Suppressor macrophage treated with lipopolysaccharide for 4 hours (primary cell): ENCODE measurements at places on chromosomes 13 and 19.

DNA sequence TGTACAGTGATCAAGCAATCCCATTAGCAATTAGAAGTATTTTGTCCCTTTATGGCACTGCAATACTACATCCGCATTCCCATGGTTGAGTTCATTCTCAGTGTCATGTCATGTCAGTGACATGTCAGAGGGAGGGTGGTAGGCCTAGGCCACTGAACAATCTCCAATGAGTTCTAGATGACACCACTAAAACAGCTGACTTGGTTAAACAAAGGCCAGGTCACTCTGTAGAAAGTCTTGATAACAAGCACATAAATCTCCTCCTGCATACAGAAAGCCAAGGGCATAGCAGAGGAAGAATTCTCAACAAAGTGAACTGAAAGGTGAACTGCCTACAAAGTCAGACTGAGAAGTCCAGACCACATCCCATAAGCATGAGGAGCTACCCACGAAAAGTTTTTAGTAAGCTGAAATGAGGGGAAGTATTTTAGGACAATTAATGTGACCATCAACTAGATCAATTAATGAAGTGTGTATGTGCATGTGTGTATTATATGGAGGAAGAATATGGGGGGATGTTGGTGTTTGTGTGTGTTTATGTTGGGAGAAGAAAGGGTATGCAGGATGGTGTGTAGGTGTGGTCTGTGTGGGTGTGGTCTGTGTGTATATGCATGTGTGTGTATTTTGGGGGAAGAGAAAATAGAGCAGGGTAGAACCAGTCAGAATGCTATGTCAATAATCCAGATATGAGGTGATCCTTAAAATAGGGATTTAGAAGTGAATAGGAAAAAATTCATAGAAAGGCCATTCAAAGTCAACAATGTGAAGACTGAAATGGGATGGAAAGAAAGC is 67.7 kb downstream of the TBC1D4 start:
- DNase-seq, result no peak

DNA sequence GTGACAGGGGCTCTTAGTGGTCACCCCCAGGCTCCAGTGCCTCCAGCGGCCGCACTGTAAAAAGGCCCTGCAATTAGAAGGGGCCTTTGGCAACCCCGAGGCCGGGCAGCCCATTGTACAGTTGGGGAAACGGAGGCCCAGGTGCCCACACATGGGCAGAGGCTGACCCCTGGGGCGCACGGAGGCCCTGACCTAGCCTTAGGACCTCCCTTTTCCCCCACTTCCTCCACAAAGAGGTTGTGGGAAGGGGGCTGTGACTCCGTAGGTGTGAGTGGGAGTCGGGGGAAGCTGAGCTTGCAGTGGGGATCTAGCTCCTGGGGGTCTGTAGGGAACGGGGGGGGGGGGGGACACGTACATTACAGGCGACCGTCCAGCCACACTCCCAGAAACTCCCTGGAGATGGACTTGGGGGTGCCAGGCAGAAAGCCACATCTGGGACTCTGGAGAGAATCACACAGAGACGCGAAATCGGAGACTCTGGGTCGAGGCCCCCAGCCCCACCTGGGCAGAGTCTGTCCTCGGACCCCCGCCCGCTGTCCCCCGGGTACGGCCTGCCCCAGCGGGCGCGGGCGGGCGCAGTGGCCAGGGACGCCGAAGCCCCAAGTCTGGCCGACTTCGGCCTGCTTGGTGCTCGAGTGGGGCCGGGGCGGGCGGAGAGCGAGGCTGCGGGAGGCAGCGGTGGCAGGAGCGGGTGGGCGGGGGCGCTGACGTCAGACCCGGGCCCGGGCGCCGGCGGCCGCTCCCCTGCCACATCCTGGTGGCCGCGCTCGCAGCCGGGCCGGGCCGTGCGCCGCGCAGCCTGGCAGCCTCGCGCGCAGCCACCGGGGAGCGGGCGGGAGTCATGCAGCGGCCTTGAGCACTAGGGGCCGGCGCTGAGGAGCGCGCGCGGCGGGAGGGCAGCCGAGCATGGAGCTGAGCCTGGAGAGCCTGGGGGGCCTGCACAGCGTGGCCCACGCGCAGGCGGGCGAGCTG is at the start of gene ONECUT3:
Gene ONECUT3 (plus strand): TSS at position 750 of the 972 bp plus-strand sequence. CDS start 157 bp downstream, at position 907.
- DNase-seq, result no peak

- DNase-seq, result no peak
These were observed 820.6 kb upstream of the PCDH9 start for GRCh38 chr13:68050761-68051160.

- DNase-seq, result peak; percentile 42
These were observed 16.2 kb downstream of the UNC13A start for GRCh38 chr19:17671906-17672305.

- DNase-seq, result peak; percentile 72
These were observed 4.0 kb upstream of the HOOK2 start for GRCh38 chr19:12779162-12779993.

DNA sequence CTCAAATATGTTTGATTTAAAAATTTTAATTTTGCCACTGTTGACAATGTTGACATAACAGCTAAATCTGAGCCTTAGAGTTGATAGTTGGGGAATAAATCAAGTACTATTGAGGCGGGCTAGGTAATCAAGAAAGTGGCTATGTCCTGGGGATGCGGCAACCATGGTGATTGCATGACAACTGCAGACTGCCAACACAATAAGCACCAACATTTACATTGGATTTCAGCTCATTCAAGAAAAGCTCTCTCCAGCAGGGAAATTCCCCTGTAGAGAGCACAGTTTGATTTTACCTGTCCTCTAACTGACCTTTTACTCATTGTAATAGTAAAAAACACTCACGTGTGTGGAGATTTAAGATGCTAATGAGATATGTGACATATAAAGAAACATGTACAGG is 63.1 kb downstream of the ZNF100 start:
- DNase-seq, result no peak

DNA sequence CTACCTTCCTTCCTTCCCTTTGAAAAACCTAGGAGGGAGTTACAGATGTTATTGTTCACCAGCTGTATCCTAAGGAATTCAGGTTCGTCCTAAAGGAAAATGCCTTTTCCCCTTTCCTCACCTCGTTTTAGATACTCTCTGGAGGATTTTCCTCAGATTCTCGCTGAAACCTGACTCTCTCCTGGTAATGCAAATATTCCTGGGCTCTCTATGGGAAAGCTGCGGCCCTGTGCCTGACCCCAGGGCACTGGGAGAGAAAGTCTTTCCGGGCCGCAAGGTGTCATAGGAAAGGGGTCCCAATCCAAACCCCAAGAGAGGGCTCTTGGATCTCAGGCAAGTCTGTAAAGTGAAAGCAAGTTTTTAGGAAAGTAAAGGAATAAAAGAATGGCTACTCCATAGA is 13.1 kb upstream of the OR1M1 start:
- no peak for DNase-seq

DNA sequence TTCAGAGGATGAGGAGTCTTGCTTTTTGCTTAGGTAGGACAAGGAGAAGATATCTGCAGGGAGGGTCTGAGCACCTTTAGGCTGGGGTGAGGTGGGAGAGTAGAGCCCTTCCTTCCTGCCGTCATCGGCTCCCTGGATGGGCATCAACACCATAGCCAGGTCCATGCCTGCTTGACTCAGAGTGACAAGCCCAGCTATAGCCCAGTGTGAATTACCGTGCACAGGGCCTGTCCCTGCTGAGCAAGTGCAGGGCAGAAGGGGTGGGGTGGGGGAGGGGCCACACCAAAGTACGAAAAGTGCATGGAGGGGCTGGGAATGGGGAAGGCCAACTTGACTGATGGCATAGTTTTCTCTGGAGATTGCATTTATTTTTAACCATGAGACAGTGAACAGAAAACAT is 30.3 kb upstream of the RNF113B start:
- DNase-seq, result no peak

DNA sequence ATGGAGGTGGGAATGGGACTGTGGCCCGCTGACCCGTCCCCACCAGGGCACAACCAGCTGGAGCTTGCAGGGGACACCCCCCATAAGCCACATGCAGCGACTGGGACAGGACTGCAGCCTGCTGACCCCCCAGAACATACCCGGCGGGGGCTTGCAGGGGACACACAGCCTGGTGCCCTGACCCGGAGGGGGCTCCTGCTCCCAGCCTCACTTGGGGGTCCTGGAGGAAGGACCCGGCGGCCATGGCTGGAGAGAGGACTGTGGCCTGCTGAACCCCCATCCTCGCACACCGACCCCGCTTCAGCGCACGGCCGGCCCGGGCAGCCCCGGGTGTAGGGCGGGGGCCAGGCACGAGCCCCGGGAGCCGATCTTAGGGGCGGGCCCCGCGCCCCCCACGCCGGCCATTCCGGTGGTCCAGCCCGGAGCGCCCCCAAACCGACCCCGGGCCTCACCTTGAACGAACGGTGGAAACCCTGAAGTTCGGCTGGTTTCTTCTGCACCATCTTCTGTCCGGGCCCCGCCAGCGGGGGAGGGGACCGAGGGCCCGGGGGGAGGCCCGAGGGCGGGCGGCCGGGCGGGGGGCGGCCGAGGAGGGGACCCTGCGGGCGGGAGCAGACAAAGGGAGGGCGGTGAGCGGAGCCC is 574 bp downstream of the MKNK2 start:
- no peak for DNase-seq

GRCh38 chr13:79909644-79910043 is 428.7 kb downstream of the NDFIP2 start:
- no peak for DNase-seq

- DNase-seq, result no peak
These were observed 93.2 kb upstream of the SOX1 start for GRCh38 chr13:111973605-111974340.

DNA sequence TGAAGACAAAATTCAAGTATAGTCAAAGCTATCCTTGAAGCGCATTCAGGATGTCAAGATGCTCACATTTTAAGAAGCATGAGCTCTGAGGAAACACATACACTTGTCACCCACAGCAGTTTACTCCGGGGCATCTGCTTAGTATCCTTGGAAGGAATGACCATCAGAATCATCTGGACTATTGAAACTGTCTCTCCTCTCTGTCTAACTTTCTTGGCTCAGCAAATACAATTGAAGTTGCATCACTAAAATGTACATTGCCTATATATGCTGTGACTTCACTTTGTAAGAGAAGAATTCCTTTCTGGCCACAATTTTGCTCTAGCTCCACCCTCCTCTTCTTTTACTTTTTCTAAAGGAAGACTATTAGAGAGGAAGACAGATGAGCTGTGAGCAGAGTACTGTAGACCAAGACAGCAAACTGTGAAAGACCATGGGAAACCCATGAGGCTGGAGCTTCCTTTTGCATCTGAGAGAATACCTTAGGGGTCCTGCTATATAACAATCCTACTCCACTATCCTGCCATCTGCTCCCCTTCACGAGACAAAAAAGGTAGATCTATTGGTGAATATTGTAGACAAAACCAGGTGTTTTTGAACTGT is 906.3 kb downstream of the PCDH9 start:
- DNase-seq, result no peak

DNA sequence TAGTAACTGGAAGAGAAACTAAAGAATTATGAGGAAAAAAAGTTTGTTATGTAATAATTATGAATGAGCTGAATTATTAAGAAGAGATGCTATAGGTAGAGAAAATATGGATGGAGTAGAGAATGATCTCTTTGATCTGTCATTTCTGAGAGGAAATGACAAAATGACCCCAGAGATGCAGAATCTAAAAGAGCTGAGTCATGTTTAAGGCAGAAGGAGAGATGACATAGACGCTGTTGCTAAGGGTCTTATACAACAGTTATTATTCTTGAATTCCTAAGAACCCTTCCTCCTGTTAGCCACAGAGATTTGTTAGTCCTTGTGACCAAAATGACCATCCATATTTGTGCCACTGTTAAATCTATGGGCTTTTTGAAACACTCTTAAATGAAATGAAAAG is 58.3 kb upstream of the FREM2 start:
- no peak for DNase-seq

DNA sequence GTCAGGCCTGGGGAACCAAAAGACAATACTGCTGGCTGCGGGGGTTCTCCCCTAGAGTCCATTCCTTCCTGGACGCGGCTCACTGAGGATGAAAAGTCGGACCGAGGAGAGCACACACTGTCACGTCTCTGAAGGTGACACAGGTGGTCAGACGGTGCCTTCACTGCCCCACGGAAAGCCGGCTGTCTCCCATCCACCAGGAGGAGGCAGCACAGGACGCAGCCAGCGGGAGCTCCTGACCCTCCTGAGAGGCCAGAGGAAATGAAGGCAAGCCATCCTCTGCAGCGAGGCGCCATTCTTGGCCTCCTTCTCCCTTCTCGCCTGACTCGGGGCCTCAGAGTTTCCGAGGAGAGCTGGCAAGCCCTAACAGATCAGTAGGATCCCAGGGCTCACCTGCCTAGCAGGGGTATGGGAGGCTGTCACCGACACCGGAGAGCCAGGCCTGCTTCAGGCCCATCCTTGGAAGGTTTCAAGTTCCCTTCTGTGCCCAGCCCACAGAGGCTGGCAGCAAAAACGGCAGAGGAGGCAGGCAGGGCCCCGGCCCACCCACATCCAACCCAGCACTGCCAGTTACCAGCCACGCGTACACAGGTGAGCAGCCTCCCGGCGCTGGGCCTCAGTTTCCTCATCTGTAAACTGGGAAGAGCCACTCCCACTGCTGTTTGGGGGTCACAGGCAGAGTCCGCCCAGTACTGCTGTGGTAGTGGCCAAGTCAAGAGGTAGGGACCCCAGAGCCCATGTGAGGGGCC is 4.5 kb downstream of the REXO1 start:
- no peak for DNase-seq

DNA sequence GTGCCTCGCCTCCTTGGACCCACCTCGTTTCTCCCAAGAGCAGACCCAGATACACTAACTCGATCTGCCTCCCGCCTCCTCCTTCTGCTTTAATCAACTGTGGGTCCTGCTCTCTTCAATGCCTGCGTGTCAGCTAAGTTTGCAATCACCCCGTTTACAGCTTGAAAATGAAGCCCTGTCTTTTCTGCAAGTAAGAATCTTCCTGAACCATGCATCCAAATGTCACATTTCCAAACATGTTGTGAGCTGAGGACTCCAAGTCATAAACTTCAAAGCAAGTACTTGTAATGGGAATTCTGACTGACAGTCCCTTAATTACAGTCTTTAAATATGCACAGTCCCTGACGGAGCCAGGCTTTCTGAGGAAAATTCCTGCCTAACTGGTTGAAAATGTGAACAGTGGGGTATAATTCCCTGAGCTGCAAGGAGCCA is 154.9 kb upstream of the UQCRFS1 start:
- no peak for DNase-seq

- DNase-seq, result peak; percentile 39
These were observed 491 bp downstream of the ZNF525 start for GRCh38 chr19:53365899-53366493.

GRCh38 chr19:16382775-16383543 is 58.3 kb downstream of the KLF2 start:
- DNase-seq, result peak; percentile 78

- DNase-seq, result no peak
These were observed 12.5 kb upstream of the RSPH6A start for GRCh38 chr19:45827459-45828093.

GRCh38 chr13:111365149-111366005 is 44.9 kb downstream of the TEX29 start:
- no peak for DNase-seq

DNA sequence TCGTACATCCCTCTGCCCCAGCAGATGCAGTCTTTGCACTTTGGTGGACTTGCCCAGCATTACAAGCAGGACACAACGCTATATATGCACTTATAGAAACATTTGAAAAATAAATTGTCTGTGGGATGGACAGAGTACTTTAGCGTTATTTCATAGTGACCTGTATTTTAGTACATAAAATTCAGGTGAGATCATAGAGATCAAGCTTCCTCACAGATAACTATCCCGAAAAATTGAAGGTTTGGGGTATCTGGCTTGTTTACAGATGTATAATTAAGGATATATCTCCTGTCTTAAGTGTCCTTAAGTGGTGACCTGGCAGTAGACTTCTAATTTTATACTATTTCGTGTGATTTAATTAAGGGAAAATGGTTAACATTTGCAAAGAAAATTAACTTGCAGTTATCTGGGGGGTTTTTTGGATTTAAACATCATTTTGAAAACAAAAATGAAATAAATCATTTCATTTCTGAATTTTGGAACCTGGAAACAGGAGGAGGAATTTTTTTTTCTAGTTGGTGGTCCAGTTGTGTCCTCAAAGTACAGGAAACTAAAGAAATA is 977 bp upstream of the MAB21L1 start:
- no peak for DNase-seq
